NCI-H82 (cell line): ENCODE measurements at places on chromosomes 2 and 18.

DNA sequence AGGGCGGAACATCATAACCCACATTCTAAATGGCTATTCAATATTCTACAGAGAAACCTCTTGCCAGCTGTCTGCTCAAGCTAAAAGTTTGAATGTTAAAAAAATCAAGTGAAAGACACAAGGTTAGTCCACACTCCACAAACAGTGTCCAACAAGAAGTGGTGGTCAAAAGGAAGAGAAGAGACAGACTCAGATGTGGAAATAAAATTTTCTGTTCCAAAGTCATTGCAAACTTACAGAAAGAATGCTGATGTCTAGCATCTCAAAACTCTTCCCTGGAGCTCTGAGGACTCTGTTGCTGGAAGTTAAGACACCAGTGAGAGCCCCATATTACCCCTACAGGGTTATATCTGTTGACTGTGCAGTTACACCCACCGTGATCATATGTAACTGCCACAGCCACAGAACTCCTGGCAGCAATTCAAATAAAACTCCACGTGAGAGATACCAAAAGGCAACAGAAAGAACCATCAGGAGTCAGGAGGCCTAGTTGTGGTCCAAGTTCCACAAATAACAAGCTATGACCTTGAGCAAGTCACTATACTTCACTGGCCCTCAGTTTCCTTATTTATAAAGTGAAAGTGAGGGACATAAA lies 60.9 kb downstream of the AAK1 start:
- DNase-seq: no peak

DNA sequence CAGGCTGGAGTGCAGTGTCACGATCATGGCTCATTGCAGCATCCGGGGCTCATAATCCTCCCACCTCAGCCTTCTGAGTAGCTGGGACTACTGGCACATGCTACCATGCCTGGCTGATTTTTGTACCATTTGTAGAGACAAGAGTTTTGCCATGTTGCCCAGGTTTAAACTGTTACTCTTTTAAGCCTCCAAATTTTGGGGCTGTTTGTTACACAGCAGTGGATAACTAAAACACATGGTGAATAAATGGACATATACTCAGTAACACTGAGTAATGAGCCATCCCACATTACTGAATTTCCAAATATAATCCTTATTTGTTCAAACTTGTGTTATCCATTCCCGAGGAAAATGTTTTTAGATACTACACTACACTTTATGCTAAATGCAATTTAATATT lies 9.8 kb downstream of the ADCY3 start:
- DNase-seq: no peak

GRCh38 chr2:207157731-207158130 lies 8.0 kb downstream of the KLF7 start:
- DNase-seq: no peak

DNA sequence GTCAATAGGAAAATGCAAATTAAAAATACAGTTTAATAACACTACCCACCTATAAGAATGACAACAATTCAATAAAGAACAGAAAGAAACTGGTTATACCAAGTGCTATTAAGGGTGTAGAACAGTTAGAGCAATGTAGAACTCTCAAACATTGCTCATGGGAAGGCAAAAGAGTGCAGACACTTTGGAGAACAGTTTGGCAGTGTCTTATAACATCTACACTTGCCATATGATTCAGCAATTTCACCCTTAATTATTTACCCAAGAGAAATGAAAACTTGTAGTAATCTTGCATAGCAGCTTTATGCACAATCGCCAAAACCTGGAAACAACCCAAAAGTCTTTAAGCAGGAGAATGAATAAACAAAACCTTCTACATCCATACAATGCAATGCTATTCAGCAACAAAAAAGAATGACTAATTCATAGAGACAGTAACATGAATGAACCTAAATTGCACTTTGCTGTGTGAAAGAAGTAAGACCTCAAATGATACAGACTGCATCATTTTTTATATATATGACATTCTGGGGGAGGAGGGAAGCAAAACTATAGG lies 455.2 kb downstream of the THSD7B start:
- no peak for DNase-seq

DNA sequence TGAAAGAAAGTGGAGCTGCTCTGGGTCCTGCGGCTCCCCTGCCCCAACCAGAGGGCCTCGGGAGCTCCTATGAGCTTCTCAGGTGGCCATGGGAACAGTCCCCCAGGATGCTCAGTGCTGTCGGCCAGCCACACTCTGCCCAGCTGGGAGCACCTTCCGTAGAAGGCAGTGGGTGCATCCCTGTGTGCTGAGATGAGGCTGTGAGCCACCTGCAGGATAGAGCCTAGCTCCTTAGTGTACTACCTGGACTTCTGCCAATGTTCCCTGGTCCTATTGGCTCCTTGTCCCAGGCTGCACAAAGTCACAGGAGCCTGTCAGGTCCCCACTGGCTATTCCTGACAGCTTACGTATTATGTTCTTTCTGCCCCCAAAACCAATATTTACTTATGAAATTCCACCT lies 16.1 kb downstream of the PRELID3A start:
- DNase-seq: peak; percentile 24

DNA sequence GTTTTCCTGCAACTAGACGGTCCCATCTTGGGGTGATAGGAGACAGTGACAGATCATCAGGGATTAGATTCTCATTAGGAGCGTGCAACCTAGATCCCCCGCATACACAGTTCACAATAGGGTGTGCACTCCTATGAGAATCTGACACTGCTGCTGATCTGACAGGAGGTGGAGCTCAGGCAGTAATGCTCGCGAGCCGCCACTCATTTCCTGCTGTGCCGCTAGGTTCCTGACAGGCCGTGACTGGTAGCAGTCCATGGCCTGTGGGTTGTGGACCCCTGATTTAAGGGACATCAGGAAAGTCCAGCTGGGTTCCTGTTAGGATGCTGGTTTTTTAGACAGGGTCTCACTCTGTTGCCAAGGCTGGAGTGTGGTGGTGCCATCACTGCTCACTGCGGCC lies 48.7 kb downstream of the PTPRM start:
- no peak for DNase-seq

- peak; percentile 87 for DNase-seq
Observed at GRCh38 chr2:172427990-172428831, 825 bp downstream of the ITGA6 start.

- DNase-seq: peak; percentile 26
Observed at GRCh38 chr18:25284861-25285550, 67.0 kb downstream of the ZNF521 start.

GRCh38 chr2:203692031-203692710 lies 14.3 kb upstream of the CD28 start:
- peak; percentile 25 for DNase-seq

- no peak for DNase-seq
Observed at GRCh38 chr2:70949086-70949485, 13.4 kb downstream of the ATP6V1B1 start.

DNA sequence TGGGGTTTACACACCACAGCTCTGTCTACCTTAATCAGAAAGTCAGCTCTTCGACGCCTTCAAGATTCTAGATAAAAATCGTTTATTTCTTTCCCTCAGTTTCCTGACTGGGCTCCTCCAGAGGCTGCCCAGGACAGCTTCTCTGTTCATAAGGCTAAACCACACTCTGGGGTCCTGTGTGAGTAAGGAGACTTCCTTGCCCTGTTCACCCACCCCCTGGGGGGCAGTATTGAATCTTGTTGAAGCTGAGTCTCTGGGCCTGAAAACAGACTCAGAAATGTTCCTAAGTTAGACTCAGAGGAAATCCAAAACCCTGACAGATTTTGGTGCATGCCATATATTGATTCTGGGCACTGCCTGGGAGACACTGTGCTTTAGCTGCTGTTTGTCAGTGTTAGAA lies 43.0 kb downstream of the G6PC2 start:
- peak; percentile 26 for DNase-seq

GRCh38 chr2:157414050-157414449 lies 29.8 kb downstream of the CYTIP start:
- no peak for DNase-seq

DNA sequence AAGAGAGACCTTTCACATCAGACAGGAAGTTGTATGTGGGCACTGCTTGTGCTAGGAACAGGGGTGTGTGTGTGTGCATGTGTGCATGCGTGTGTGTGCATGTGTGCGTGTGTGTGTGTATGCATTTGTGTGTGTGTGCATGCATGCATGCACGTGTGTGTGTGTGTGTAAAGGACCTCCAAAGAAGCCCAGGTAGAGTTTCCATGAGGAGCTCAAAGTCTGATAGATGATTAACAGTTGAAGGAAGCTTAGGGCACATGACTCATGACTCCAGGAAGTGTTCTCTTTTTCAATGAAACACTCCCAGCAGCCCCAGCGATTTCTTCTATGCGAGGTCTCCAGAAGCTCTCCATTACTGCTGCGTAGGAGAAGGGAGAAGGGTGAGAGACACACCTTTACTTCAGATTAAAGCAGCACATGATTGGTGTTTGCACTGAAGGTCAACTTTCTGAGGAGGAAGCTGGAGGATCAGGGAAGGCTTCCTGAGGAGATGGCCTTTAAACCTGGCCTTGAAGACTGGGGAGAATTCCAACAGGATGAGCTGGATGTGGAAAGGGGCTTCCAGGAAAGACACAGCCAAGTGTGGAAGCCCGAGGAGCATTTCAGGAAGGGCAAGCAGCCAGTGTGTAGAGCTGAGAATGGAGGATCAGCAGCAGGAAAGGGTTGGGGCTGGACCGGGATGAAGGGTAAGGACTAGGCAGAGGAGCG lies 77.7 kb downstream of the SMAD4 start:
- no peak for DNase-seq

- no peak for DNase-seq
Observed at GRCh38 chr2:105775809-105776559, 31.3 kb downstream of the NCK2 start.

DNA sequence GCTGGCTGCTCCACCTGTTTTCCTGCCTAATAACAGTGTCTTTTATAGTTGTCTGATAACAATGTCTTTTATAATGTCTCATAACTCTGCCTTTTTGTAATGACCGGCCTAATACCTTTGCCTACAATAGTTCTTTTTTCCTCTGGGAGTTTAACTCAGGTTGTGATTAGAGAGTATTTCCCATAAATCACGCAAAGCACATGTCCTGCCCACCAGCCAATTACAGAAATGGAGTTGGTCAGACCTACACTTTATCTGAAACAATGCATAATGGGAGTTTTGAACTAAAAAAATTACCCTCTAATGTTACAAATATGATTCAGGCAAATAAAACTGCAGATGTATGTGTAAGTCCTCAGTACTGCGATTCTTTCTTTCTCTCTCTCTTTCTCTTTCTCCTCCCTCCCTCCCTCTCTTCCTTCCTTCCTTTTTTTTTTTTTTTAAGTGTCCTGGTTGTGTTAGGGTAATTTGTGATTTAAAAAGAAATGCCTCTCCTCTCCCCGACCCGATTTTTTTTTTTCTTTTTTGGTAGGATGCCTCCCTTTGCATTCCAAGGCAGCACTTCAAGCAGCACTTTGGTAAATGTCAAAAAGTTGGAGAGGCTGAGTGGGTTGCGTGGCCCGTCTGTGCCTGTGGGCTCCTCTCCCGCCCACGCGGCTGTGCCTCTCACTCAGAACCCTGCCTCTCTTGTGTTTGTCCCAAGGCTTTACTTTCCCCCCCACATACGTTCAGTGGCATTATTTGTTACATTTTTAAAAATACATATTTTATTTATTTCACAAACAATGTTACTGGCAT lies 147.3 kb downstream of the AGAP1 start:
- no peak for DNase-seq

GRCh38 chr2:54613794-54614257 lies 109.6 kb upstream of the EML6 start:
- DNase-seq: no peak

DNA sequence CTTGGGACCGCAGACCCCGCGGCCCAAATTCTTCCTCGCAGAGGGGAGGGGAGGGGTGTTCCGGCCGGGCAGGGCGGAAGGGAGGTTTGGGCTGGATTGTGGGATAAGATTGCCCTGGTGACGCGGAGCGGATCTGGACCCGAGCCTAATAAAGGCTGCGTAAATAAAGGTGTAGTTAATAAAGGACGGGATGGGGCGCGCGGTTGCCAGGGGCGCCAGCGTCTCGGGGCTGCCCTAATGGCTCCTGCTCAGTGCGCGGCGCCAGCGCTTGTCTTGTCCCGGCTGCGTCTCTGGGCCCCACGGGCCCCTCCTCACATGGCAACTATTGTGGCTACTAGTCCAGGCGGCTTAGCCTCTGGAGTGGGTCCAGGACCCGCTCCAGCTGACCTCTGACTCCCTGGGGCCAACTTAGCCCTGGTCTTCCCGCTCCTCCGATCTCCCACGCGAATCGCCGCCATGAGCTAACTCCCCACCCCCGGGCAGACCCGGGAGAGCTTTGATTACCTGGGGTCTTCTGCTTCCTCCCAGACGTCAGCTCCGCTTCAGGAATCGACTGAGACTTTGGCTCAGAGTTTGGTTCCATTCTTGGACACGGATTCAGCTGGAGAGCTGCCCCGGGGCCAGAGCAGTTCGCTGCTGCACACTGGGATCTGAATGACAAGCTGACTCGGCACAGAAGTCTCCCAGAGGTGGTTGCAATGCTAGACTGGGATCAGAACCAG lies 36.5 kb downstream of the SLC25A52 start:
- no peak for DNase-seq

DNA sequence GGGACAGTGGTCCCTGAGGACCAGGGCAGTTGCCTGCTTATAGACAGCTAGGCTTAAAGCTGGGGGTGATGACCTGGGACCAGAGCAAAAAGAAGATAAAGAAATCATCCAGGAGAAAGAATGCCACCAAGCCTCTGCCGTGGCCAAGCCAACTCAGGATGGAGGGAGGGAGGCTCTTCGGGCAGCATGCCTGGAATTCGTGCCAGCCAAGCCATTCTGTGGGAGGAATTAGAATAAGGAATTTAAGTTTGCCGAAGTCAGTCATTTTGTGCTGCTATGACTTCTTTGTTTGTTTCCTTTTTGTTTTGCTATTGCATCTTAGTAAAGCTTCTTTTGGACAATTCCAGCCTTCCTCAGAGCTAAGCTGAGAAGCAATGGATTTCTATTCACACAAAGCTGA lies 124.1 kb downstream of the EN1 start:
- DNase-seq: no peak

GRCh38 chr2:127185705-127186104 lies 34.4 kb downstream of the CYP27C1 start:
- DNase-seq: no peak

DNA sequence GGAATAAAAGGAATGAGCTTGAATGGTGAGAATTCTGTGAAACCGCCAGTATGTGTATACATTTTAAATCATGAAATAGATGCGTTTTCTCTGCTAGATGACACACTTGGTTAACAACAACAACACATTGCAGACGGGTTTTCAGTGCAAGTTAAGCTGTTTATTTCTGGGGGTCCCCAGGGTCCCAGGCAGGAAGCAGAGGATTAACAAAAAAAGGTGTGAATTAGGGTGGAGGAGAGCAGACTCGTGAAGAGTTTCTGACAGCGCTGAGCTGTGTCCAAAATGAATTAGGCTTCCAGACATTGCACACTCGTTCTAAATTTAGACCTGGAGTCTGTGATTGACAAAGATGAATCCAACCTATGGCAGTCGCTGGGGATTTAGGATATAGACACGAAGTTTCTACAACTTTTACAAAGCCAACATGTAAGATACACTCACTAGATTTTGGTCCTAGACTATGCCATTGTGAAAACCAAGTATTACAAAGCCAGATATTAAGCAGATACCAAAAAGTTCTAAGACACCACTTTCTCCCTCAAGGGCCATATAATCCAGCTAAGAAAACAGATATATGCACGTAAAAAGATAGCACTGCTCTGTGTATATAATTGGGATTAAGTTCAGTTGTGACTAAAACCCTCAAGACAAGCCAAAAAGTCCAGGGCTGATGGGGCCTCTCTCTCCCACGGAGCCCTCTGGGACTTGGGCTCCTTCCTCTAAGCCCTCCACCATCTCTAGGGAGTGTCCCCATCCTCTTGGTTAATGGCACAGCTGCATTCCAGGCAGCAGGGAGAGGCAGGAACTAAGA lies 120.2 kb downstream of the ACAA2 start:
- DNase-seq: no peak
